ENCODE measurements at places on chromosomes 7 and 10.

GRCh38 chr10:64041989-64042490 is 520.8 kb downstream of the REEP3 start:
- DNase-seq = no peak

DNA sequence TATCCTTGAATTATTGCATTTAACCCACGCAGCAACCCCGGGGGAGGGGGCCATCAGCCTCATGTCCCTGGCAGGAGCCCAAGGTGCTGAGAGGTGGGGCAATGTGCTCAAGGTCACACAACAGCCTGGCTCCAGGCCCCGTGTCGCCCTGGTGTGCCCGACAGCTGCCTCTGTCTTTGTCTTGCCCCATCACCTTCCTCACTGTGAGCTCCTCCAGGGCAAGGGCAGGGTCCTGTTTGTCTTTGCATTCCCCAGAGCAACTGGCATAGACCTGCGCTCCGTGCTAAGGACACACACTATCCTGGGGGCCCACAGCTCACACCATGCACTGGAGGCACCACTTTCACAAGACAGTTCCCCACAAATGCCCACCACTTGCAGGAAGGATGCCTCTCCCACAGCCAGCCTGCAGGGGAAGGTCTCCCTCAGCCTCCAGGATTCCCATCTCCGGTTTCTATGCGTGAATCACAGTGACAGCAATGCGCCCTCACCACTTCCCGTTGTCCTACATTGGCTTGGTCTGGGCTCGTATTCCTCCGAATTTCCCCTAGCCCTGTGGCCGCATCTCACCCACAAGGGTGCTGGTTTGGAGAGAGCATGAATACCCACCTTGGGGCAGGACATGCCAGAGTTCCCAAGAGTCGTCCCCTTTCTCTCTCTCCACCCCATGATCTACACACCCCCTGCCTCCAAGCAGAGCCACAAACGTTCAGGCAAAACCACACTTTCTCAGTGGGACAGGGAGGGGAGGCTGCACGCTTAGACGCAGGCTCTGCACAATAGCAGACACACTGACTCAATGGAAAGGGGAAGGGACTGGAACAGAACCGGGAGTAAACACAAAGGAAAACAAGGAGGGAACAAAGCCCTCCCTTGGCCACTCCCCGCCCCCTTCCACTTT is 10.3 kb downstream of the ITPRIP start:
- DNase-seq = no peak

DNA sequence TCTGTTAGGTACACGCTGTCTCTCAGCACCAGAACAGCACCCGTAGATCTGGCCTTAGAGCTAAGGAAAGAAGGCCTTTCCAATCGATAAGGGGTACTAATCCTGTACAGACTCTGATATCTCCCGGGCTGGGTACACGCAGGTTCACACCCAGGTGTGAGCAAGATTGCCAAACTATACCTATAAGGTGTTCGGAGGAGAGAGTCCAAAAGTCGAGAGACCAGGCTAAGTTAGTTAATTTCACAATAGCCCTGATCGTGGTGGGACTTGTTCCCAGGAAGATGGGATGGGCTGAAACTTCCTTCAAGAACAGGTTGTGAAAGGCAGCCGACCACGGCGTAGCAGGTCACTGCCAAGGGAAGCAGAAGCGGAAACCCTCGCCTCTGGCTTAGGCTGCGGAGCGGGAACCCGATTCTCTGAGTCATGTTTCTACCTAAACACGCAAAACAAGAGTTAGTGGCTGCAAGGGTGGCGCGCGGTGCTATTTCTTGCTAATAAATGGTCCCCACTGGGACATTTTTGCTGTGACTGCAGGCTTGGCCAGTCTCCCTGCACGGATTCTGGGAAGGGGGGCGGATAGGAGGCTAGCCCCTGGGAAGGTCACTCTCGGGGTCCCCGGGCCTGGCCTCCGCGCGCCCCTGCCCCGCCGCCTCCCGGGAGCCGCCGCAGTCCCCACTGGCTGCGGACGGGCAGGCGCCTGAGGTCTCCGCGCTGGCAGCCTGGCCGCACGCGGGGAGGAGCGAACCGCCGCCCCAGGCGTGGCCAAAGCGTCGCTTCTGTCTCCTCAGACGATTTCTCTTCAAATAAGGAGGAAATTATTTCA is 75.4 kb upstream of the PDSS1 start:
- DNase-seq = no peak

- no peak for DNase-seq
These were observed 197.5 kb downstream of the GRID1 start for GRCh38 chr10:86169066-86169465.

Measured in activated CD4-positive, CD25-positive, alpha-beta regulatory T cell (primary cell).